Activated T-cell treated with anti-CD3 and anti-CD28 coated beads, Interleukin-2, amount 50 U/mL, for 1 hour (primary cell): ENCODE measurements at places on chromosomes 11 and 22.

DNA sequence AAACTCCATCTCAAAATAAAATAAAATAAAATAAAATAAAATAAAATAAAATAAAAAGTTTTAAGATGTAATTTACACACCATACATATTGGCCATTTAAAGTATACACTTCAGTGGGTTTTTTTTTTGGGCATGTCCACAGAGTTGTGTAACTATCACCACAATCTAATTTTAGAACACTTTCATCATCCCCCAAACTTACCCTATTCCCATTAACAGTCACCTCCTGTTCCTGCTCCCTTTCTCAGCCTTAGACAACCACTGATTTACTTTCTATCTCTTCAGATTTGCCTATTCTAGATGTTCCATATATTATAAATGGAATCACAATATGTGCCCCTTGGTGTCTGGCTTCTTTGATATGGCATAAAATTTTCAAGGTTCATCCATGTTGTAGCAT, 4.6 kb upstream of the ACER3 start:
- DNase-seq = no peak

DNA sequence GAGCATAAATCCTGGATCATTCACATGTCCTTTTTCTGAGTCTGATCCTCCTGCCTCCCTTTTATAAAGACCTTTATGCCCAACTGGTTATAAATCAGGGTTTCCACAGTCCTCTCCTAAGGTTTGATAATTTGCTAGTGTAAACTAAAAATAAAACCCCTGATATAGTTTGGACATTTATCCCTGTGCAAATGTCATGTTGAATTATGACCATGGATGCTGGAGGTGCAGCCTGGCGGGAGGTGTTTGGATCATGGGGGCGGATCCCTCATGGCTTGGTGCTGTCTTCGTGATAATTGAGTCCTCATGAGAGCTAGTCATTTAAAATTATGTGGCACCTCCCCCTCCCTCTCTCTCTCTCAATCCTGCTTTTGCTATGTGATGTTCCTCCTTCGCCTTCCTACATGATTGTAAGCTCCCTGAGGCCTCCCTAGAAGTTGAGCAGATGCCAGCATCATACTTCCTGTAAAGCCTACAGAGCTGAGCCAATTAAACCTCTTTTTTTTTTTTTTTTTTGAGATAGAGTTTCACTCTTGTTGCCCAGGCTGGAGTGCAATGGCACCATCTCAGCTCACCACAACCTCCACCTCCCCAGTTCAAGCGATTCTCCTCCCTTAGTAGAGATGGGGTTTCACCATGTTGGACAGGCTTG, 9.6 kb upstream of the MTCH2 start:
- no peak for DNase-seq

- DNase-seq = no peak
Measured at GRCh38 chr11:32643526-32643925, 59.9 kb downstream of the EIF3M start.

DNA sequence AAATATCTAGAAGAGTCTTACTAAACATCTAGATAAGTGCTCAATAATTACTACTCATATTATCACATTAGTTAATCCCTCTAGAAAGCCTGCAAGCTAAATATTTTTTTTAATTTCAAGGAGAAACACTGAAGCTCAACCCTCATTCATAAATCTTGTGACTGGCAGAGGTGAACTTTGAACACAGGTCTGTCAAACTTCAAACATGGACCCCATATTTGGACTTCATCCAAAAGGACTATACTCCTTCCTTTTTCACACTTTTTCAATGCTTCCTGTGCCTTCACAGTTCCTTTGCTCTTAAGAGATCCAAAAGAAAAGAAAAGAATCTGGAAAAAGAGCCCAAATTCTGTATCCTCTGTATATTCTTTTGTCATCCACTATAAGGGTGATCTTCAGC, 28.3 kb upstream of the OR9G4 start:
- no peak for DNase-seq

DNA sequence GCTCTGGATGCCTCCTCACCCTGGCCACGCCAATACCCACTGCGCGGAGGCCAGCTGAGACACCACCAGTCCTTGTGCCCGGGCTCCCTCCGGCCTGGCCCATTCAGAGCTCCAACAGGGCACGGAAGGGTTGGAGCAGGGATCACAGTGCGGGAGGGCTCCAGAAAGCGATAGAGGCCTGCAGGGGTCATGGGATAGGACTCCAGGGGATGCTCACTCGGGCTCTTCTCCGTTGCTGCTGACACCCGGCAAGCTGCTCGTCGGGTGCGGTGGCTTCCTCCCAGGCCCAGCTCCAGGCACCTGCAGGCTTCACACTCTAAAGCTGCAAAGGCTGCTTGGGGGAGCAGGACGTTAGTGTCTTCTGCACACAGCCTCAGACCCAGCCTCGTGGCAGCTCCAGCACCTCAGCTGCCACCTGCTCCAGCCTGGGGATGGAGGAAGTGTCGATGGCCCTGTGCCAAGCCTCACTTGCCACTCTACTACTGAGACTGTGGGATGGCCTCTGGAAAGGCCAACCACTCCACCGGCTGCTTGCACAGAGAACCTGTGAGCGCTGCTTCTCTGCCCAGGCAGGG, 10.6 kb downstream of the WNT7B start:
- no peak for DNase-seq

- DNase-seq = no peak
Measured at GRCh38 chr11:114208377-114208776, 87.8 kb upstream of the NNMT start.
